ENCODE measurements at places on chromosomes 12 and 14.

DNA sequence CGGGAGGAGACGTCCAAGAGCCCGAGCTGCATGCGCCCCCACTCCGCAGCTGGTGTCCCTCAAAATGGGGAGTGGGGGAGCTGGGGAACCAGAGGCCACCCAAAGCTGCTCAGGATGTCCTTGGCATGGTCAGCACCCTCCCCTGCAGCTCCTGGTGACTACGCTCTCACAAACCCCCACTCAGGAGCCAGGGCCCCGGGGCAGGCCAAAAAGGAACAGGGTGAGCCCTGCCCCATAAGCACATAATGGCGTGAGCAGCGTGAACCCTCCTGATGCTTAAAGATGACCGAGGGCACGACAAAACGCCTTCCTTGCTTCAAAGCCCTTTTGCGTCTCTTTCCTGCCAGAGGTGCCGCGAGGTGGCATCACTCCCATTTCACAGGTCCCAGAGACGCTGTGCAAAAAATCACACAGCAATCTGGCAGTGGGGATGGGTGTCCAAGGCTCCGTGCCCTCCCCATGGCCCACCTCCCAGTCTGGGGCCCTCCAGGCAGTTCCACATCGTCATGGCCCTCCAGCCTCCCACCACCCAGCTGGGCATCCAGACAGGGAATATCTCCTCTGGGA is 13.5 kb downstream of the NCOR2 start:
- DNase-seq: no peak

DNA sequence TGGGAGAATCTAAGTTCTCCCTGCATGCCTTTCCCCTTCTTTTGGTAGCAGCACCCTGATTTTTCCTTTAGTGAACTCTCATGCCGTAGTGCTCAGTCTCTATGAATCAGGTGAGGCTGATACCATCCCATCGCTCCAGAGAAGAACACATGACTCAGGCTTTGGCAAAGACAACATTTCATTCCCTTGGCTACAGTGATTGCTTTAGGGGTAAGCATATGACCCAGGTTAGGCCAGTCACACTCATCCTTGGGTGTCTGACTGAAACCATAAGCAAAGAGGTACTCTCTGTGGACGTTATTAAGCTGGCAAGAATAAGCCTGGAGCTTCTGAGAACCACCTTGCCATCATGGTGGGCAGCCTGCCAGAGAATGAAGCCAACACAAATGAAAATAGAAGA is 141.8 kb downstream of the MYRFL start:
- DNase-seq: peak; percentile 71

- no peak for DNase-seq
Observed at GRCh38 chr12:23703051-23703450, 246.4 kb downstream of the SOX5 start.

DNA sequence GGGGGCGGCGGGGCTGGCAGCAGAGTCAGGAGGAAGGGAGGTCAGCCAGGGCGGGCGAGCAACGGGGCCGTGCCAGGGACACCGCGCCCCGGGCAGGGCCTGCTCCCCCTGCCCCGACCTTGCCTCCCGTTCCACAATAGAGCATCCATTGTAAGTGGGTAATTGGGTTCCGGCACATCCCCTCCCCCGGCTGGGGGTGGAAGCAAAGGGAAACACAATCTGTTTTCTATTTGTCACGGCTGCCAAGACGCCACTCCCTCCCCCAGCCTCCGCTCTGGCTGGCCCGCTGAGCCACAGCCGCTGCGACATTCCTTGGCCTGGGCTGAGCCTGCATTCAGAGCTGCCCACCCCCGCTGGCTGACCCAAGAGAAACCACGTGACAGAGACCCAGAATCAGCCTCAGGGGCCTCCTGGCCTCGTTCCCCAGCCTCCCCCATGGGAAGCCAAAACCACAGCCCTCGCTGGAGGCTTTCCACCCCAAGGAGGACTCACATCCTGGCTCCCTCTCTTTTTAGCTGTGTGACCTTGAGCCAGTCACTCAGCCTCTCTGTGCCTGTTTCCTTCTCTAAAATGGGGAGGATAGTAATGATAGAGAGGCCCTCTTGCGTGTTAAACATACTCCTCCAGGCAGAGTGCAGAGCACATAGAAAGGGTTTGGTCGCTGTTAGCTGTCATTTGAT is 117.6 kb downstream of the SCARB1 start:
- DNase-seq: peak; percentile 80
